ENCODE measurements at places on chromosomes 16 and 17.

DNA sequence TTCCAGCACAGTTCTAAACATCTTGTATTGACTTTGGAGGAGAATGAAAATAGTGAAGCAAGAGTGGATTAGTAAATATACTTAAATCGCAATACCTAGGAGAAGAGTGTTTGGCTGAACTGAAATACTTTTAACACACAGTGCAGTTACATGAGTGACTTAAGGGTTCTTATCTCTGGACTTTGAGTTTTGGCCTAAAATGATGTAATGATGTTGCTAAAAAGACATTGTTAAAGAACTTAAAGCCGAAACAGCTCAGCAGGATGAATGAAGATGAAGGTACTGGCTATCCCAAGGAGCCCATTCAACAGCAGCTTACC, 28.1 kb downstream of the PMP22 start:
- H3K4me1 ChIP-seq = peaks cover 56% of the 10 kb centered on the region
- peaks cover 22% of the 10 kb centered on the region for H3K36me3 ChIP-seq
- no peaks in the 10 kb centered on the region for H3K27me3 ChIP-seq
- DNase-seq = no peak

GRCh38 chr16:77531752-77532151, 96.9 kb upstream of the ADAMTS18 start:
- no peak overlapping the region for H3K27ac ChIP-seq
- H3K27me3 ChIP-seq = no peaks in the 10 kb centered on the region
- H3K4me1 ChIP-seq = peaks cover 7% of the 10 kb centered on the region
- H3K36me3 ChIP-seq = peaks cover 5% of the 10 kb centered on the region
- no peak for DNase-seq
- H3K4me3 ChIP-seq = no peak overlapping the region

DNA sequence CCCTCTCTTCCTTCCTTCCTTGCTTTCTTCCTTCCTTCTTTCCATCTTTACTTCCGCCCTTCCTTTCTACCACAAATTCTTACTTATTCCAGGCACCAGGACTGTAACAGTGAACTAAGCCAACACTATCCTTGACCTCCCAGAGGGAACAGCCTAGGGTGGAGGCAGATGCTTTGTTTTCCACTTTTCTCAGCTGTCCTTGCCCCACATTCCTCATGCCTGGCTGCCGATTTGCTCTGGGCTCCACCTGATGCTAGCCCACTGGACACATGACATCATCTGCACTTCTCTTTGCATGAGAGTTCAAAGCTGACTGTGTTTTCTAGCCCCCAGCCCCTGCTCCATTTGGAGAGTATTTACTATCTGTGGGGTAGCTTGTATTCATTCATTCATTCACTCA, 283.0 kb downstream of the MAF start:
- H3K4me3 ChIP-seq = no peak overlapping the region
- no peaks in the 10 kb centered on the region for H3K4me1 ChIP-seq
- peaks cover 5% of the 10 kb centered on the region for H3K36me3 ChIP-seq
- no peak for DNase-seq
- no peak overlapping the region for H3K27ac ChIP-seq

DNA sequence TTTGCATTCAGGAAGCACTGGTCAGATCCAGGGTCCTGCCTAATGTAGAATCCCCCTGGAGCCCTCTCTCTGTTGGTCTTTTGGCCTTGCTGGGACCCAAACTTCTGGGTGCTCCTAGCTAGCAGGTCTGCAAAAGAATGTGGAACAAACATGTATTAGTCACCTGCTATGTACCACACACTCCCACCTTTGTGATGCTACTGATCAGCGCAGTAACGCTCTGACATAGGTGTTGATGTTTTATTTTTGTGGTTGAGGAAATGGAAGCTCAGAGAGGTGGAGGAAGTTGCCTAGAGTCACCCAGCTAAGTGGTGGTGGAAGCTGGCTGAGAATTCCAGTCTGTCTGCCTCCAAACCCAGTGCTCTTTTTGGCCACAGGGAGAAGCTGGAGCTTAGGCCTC, 35.8 kb upstream of the LGALS9 start:
- H3K4me3 ChIP-seq = no peak overlapping the region
- H3K4me1 ChIP-seq = no peaks in the 10 kb centered on the region
- peaks cover 3% of the 10 kb centered on the region for H3K27me3 ChIP-seq
- DNase-seq = no peak

DNA sequence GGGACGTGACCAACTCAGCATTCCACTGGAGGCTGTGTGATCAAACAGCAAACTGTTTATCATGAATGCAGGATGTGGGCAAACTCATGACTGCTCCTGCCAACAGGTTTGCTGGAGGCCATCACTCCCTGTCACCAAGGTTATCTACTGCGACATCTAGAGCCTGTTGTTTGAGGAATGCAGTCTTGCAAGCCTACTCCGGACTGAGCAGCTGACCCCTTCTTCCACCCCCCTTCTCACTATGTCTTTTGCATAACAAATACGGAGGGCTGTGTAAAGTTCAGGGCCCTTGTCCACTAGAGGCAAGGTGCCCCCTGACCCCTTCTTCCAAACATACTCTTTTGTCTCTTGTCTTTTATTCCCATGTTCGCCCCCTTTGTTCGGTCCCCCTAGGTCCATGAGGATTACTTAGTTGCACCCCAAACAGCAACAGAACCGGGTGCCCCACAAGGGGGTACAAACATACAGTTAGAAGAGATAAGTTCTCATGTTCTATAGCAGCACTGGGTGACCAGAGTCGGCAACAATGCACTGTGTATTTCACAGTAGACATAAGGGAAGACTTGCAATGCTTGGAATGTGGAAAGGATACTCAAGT, 28.7 kb downstream of the MEAK7 start:
- no peak overlapping the region for H3K4me3 ChIP-seq
- no peak for DNase-seq
- peaks cover 46% of the 10 kb centered on the region for H3K4me1 ChIP-seq
- H3K36me3 ChIP-seq = peaks cover 75% of the 10 kb centered on the region
- 0 out of 2 replicates have a peak overlapping the region, but pooled peaks have one; percentile 43 for H3K27ac ChIP-seq

DNA sequence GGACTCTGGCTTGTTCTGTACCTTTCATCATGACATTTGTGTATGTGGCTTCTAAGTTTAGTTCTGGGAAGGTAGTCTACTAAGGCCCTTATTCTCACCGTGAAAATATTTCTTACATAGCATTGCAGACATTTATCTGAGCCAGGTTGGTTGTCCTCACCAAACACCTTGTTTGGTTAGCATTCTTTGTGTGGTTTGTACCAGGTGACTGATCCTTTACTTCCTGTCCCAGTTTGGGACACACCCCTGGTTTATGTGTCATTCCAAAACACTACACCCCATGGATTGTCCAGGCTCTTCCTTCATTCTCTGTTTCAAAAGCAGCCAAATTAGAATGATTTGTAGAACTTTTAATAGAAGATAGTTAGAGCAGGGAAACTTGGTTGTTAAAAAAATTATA, 23.2 kb upstream of the DUSP14 start:
- no peak overlapping the region for H3K4me3 ChIP-seq
- peaks cover 34% of the 10 kb centered on the region for H3K4me1 ChIP-seq
- peaks cover 31% of the 10 kb centered on the region for H3K36me3 ChIP-seq
- no peak for DNase-seq

DNA sequence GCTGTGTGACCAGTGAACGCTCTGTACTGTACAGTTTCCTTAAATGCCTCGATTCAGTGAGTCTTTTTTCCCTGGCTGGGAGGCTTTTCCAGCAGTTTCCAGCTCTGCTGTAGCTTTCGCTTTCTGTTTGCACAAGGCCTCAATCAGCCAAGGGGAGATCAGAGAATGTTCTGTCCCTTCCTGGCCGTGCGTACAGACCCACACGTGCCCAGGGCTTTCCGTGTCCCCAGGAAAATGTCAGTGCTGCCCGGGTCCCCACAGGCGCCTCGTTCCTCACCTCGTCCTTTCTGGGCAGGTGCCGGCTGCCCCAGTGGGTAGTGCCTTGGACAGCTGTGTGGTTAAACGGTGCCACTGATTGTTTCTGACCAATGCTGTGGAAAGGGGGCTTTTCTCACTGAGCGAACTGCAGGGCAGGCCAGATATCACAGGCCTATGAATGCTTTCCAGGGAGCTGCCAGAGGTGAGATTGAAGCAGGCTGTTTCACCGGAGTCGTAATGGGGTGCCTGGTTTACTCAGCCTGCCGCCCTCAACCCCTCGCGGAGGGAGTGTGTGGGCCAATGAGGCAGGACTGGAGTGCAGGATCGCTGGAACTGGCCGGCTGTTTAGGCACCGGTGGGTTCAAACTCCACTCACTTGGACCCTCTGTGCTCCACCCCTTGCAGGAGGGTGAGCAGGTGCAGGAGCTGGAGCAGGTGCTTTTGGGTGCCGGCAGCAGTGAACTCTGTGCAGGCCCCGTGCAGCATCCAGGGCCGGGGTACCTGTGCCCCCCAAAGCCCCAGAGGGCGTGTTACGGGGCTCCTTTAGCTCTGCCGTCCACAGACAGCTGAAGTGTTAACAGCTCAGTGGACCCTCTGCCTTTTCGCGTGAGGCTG, 44.4 kb downstream of the ZNF778 start:
- H3K36me3 ChIP-seq = peaks cover 6% of the 10 kb centered on the region
- H3K27me3 ChIP-seq = peaks cover 16% of the 10 kb centered on the region
- peaks cover 10% of the 10 kb centered on the region for H3K4me1 ChIP-seq
- no peak overlapping the region for H3K4me3 ChIP-seq

DNA sequence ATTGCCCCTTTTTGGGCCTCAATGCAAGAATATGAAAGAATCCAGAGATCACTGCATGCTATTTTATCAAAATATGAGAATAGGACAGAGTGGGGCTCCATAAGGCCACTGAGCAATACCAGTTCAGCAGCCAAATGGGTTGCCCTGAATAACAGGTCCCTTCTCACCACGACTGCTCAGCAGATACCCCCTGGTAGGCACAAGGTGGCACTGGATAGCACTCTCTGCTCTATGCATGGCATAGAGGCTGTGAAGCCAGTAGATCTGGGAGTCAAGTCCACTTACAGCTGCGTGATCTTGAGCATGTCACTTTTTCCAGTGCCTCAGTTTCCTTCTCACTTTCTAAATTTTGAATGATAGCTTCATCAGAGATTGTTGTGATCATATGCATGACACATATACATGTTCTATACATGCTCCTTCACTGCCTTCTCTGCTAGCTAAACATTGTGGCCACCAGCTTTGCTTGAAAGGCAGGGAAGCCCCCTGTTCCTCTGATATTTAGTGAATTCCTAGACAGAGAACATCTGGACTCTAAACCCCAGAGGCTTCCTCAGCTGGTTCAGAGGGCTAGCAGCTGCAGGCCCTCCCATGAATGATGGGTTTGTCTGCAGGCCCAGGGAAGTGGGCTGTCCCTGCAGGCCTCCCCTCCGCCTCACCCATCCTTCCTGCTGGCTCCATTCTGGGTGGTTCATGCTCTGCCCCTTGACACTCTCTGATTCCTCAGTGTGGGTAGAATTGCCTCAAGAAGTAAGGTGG, 84.9 kb upstream of the ASIC2 start:
- DNase-seq = no peak
- no peak overlapping the region for H3K4me3 ChIP-seq
- no peaks in the 10 kb centered on the region for H3K4me1 ChIP-seq

DNA sequence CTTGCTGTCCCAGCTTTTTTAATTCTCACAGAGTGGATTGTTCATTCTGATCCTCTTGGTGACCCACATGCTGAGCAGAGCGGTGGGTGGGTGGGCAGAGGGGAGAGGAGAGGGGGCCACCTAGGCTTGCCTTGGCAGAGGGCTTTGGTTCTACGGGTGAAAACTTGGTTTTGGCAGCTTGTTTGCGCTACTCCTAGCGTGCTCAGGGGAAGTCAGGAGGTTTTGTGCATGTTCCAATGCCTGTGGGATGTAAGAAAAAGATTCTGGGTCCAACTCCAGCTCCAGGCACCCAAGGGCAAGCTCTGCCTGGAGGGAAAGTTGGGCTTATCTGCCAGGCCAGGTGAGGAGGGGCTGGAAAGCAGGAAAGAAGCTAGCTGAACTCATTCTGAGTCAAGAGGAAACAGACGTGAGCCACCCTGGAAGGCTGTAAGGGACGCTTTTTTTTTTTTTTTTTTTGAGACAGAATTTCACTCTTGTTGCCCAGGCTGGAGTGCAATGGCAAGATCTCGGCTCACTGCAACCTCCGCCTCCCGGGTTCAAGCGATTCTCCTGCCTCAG, 169.1 kb downstream of the WSCD1 start:
- peaks cover 30% of the 10 kb centered on the region for H3K27me3 ChIP-seq
- no peaks in the 10 kb centered on the region for H3K4me1 ChIP-seq
- DNase-seq = no peak
- no peaks in the 10 kb centered on the region for H3K36me3 ChIP-seq
- H3K27ac ChIP-seq = no peak overlapping the region

DNA sequence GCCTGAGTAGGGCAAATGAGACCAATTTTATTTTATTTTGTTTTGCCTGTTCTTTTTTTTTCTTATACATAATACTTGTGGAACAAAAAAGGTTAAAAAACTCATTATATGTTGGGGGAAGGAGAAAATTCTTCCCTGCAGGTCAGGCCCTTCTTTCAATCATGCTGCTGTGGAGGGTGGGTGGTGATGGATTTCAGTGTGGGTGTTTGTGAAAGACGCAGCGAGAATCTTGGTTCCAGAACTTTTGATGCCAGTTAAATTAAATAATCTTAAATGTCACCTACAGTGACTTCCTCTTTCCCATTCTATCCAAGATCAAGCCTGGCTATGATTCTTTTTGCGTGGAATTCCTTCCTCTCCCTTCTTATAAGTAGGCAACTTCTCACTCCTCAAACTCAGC, 595.8 kb upstream of the EEF2KMT start:
- no peaks in the 10 kb centered on the region for H3K27me3 ChIP-seq
- H3K27ac ChIP-seq = no peak overlapping the region
- no peak for DNase-seq
- no peaks in the 10 kb centered on the region for H3K4me1 ChIP-seq

GRCh38 chr16:6751191-6751590, 581.5 kb upstream of the RBFOX1 start:
- H3K36me3 ChIP-seq = no peaks in the 10 kb centered on the region
- H3K4me3 ChIP-seq = no peak overlapping the region
- no peaks in the 10 kb centered on the region for H3K4me1 ChIP-seq
- no peak overlapping the region for H3K27ac ChIP-seq
- no peak for DNase-seq

GRCh38 chr16:56950881-56951771, 10.6 kb upstream of the CETP start:
- peak; percentile 51 for DNase-seq
- no peaks in the 10 kb centered on the region for H3K4me1 ChIP-seq
- H3K27me3 ChIP-seq = peaks cover 5% of the 10 kb centered on the region
- no peak overlapping the region for H3K27ac ChIP-seq
- H3K36me3 ChIP-seq = no peaks in the 10 kb centered on the region

DNA sequence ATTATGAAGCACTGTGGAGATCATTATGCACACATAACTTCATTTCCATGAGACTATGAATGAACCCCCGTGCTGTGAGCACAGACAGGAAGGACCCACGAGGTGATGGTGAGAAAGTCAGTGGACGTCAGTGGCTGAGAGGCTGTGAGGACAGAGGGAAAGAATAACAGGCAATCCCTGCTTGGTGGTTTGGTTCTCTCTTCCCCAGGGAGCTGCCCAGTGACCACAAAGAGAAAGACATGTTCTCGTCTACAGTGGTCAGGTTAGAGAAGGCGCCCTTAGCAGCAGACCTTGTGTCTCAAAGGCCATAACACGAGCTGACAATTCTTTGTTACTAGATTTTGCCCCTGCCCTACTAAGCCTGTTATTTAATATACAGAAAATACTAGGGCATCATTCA, 609.2 kb downstream of the TOX3 start:
- no peaks in the 10 kb centered on the region for H3K4me1 ChIP-seq
- H3K4me3 ChIP-seq = no peak overlapping the region
- H3K27ac ChIP-seq = no peak overlapping the region
- H3K27me3 ChIP-seq = peaks cover 13% of the 10 kb centered on the region

GRCh38 chr16:70428178-70428998, 10.5 kb downstream of the ST3GAL2 start:
- no peaks in the 10 kb centered on the region for H3K36me3 ChIP-seq
- H3K4me1 ChIP-seq = peaks cover 47% of the 10 kb centered on the region
- H3K27me3 ChIP-seq = no peaks in the 10 kb centered on the region
- DNase-seq = peak; percentile 93

GRCh38 chr17:6492892-6493674, 48.8 kb downstream of the PIMREG start:
- H3K27me3 ChIP-seq = peaks cover 29% of the 10 kb centered on the region
- H3K36me3 ChIP-seq = no peaks in the 10 kb centered on the region
- no peak overlapping the region for H3K27ac ChIP-seq
- no peak for DNase-seq
- no peak overlapping the region for H3K4me3 ChIP-seq
